ENCODE measurements at places on chromosomes 1 and 21.

GRCh38 chr1:203557390-203557789 is 63.4 kb downstream of the OPTC start:
- DNase-seq, result no peak

DNA sequence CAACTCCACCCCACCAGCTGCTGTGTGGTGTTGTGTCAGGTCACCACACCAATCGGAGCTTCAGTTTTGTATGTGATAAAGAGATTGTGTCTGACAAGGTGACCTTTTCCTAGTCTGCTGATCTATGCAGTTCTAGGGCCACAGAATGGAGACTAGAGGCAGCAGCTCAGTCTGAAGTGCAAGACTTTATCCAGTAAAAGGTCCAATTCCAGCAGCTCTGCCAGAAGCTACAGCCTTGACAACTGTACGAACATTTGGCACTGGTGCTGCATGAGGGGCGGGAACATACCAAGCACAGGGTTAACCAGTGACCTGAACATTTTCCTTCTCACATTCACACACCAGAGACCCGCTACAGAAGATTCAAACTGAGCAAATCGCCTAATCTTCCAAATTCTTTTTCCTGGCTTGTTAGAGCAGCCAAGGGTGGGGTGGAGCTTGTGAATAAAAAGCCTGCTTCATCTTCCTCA is 9.3 kb downstream of the FMO1 start:
- no peak for DNase-seq

GRCh38 chr1:200150721-200151120 is 123.2 kb downstream of the NR5A2 start:
- DNase-seq, result no peak

GRCh38 chr1:46133181-46133658 is 791 bp upstream of the PIK3R3 start:
- DNase-seq, result peak; percentile 95

DNA sequence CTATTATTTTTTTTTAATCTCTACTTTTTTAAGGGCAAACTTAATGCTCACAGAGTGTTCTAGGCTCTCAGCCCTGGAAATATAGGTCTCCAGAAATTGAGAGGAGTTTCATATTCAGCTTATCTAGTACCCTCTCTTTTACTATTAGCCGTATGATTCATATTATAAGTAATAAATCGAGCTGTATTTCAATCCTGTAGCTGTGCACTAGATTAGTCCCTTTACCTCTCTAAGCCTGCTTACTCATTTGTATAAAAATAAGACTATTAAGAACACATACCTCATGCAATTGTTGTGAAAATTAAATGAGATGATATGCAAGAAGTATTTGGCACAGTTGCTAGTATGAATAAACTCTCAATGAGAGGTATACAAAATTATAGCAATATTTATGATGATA is 128.2 kb upstream of the HOOK1 start:
- DNase-seq, result no peak

DNA sequence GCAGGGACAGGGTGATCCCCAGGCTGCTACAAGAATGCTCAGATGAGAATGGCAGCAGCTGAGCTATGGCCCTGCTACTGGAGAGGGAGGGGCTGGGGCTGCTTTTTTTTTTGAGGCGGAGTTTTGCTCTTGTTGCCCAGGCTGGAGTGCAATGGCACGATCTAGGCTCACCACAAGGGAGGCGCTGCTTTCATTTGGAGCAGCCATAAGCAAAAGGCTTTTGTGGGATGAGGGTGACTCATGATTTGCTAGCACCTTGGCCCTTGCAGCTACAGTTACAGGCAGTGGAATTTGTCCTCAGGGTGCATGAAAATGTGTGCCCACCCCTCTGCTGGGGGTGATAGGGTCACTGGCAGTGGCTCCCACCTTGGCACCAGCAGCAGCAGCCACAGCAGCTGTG is 32.4 kb upstream of the CYP4A22 start:
- DNase-seq, result no peak

GRCh38 chr1:39408641-39409054 is 82.8 kb upstream of the BMP8A start:
- peak; percentile 97 for DNase-seq

DNA sequence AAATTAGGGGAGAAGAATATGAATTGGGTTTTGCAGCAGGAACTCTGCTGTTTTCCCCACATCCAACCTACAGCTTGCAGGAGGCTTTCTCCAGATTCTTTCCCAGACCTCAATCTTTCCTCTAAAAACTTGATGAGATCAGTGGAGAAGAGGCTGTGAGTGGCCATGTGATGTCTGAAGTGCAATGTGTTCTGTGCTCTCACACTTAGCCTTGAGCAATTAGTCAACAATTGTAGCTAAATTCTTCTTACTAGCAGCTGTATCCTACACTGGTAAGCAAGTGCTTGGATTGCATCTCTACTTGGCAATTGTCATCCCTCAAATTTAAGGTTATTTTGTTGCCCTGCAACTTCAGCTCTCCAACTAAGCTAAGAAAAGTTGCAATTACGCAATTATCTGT is 807.3 kb upstream of the RGS18 start:
- DNase-seq, result peak; percentile 41

GRCh38 chr1:234598974-234599616 is 10.9 kb downstream of the IRF2BP2 start:
- no peak for DNase-seq

- DNase-seq, result no peak
These were observed 178.1 kb upstream of the NFIA start for GRCh38 chr1:60904099-60904851.

DNA sequence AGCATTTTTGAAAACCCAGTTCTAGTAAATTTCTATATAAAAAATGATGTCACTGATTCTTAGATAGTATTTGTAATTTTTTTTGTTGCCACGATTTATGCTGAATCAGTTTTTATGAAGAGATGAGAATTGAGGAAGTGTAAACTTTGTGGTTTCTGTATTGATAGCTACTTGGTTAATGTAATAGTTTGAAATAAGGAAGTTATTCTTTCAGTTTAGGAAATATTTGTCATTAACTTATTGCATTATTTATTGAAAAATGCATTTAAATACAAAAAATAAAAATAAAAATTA is 97.8 kb downstream of the ZFYVE9 start:
- DNase-seq, result no peak

DNA sequence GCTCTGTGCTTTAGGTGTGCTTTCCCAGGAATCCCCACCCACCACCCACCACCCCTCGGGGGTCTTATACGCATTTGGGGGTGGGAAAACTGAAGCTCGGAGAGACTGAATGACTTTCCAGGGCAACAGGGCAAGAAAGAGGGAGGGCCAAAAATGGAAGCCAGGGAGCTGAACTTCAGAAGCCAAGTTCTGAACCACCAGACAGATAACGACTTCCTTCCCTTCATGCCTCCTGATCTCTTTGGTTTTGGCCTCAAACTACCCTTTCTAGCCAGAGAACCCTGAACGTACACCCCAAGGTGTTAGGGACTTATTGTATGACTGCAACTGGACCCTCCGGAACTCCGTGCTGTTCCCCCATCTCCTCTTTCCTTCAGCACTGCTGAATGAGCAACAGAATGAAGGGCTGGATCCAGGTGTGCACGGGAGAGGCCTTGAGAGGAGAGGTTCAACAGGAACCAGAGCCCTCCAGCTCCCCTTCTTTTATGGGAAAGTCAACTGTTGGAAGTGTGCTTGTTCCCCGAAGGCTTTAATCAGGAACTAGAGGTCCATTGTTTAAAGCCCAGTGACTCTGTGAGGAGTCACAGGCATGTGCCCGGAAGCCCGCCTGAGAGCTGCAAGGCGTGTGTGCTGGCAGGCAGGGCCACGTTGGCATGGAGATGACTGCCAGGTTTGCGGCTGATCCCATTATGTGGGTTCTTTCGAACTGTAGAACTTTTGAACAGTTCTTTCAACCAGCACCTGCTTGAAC is 3.1 kb downstream of the BACE2 start:
- DNase-seq, result no peak

DNA sequence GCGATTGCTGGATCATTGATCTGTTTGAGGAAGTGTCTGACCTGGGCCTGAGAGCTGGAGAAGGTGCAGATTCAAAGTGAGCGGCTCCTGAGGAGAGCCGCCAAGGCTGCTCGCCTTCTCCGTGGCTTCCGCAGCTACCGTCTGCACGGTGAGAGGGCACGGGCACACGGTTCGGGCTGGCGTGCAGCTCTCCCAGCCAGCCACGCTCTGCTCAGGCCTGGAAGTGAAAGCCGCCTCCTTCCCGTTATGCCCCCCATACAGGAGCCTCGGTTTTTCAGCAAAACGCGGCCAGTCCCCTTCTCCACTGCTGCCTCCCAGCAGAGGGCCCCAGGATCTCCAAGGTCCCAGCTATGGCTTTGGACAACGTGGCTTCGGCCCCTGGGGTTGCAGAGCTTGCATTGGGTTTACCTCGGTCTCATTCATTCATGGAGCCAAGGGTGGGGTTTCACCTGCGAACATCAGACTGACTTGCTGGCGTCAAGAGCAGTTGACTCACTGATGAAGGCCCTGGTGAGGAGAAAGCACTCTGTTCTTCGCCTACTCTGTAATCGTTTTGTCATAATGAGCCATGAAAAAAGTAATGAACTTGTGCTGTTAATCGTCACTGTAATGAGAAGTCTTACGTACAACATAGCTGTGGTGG is 24.4 kb upstream of the PDXK start:
- DNase-seq, result no peak

DNA sequence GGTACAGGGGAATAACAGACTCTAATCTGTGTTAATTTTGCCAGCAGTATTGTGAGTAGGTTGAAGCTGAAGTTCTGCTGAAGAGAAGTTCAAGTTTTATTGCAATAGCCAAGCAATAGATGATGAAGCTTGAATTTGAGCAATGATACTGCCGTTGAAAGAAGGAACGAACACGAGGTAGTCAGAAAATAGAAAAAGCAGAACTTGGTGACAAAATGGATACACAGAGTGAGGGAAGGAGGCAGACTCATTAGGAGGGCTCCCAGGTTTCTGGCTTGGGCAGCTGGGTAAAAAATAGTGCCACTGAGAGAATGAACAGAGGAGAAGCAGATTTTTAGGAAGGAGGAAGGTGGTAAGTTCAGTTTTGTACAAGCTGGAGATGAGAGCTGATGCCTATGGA is 22.3 kb upstream of the AGO1 start:
- no peak for DNase-seq

- no peak for DNase-seq
These were observed 1.1 kb downstream of the KCNH1 start for GRCh38 chr1:211132721-211133392.

GRCh38 chr1:87141556-87141955 is 187.1 kb upstream of the LMO4 start:
- DNase-seq, result no peak

DNA sequence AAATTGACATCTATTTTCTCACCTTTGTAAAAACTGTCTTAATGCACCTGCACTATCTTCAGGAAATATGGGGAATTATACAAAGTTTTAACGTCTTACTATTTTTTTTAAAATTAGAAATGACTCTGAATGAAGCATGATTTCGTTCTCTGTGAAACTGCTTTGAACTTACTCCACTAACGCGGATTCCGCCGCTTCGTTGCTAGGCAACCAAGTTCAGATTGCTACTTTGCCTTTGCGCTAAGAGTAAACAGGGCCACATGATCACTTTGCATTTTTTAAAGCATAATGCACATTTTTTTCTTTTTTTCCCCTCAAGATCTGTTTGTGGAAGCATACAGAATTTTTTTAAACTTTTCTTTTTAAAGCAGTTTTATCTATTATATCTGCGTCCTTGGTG is 690.5 kb downstream of the BRINP3 start:
- DNase-seq, result no peak

DNA sequence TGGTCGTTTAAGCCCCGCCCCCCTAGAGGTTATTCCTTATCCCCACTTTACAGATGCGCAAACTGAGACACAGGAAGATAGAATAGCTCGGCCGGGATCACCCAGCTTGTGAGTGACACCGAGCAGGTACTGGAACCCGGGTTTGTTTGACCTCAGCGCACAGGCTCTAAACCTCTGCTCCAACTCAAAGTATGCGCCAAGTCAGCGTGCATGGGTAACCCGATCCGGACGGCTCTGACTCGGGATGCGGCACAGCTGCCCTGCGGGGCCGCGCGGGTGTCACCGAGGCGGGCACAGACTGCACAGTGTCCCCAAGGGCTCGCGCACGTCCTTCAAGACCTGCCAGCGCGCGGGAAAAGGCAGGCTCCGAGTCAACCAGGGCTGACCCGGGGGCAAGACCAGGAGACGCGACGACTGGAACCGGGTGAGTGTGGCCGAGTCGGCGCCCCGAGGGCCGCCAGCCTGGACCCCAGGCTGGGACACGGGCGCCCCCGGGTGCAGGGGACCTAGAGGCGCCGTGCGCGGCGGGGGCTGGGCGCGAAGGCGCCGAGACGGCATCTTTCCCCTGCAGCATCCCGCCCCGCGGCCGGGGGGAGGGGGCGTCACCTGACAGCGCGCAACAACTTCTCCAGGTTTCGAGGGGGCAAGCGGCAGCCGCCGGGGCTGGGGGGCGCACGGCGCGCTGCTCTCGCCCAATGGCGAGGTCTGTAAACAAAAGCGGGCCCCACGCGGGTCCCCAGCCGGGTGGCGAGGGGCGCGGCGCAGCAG is 101.9 kb upstream of the SOD1 start:
- DNase-seq, result peak; percentile 40

DNA sequence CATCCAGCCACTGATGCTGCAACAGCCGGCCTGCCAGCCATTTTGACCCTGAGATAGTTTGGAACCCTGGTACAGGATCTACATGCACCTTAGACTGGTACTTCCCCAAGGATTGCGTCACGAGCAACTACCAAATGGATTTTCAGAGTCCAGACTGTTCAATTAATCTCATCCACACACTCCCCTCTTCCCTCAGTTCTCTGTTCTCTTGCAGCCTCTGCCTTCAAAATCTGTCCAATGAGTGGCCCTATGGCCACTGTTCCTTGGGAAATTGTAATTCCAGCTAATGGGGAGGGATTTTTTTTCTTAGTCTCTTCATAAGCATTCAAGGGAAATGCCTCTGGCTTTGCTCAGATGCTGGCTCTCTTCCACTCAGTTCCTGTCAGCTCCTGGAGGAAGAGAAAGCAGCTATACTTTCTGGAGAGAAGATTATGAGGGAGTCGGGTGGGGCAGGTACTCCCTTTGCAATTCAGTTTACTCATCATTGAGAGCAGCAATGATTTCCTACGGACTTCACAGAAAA is 19.8 kb upstream of the UAP1 start:
- DNase-seq, result no peak

DNA sequence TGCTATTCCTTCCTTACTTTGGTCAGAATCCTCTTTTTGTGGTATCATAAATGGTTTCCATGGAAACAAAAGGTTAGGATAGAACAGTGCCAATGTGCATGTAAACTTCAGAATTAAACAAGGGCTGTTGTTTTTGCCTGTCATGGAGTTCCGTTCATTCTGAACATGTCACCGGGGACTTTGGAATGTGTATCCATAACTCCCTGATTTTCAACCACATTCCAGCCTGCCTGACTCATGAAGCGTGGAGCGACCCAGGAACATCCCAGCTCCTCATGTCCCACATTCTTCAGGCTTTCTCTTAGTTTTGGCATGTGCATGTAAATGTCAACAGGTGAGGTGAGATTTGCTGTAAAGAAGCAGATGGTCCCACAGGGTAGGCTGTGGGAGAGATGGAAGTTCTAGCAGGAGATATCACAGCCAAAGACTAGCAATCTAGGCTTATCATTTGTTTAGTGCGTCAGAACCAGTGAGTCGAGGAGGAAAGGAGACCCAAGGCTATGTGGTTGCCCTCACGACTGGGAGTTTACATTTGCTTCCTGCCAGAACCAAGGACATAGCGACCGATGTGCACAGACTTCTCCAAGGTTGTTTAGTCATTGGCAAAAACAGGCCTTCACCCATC is 23.0 kb upstream of the DNAJC11 start:
- DNase-seq, result no peak

- DNase-seq, result no peak
These were observed 51.3 kb upstream of the LRRN2 start for GRCh38 chr1:204736836-204737235.
